ENCODE measurements at places on chromosomes 2 and 18.
A peak's percentile ranks its signal among the peaks of the same experiment; 100 is the strongest.

DNA sequence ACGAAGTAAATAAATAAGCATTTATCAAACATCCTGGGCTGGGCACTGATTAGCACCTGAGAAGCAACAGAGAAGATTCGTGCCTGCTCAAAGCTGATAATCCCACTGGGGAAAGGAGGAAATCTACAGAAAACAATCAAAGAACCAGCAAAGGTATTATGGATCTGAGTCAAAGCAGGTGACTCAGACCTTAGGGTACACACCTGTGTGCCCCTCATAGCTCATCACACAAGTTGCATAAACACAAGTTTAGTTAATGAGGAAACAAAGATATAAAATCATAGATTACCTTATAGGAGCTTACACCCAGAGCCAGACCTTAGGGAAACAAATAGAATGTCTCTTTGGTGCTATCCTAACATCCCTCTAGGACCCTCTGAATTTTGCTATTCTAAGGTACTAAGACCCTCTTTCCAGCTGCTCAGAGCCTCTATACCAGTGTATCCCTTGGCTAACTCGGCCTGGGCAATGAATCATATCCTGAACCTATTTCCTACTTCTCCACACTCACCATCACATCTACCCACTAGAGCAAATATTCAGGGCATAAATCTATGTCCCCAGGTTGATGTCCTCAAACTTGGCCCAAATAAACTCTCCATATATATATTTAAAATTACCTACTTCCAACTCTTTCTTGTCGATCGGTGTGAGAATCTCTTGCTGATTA, 19.3 kb upstream of the CTIF start:
- no peak for DNase-seq

DNA sequence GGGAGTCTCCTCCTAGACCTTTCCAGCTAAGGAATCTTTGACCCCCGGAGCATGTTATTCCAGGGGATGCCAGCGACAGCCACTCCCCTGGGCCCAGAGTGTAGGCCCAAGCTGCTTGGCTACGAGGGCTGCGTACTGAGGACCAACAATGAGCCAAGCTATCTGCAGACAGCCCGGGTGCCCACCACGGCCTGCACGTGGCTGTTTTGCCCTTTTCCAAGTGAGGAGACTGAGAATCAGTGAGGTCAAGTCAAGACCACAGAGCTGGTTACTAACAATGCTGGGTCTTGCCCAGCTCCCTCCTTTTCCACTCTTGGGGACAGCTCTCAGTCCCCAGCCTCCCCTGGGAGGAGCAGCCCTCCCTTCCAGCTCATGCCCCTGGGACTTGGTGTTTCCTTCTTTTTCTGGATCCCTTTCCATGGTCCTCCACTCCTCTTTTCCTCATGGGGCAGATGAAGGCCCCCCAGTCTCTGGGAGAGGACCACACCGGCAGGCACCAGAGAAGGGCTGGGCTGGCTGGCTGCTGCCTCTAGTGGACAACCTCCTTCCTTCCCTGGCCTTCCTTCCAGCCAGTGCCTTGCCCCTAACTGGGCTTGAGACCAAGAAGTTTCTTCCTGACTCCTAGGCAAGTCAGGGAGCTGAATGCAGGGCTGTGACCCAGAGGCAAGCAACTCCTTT, 550 bp upstream of the MALL start:
- DNase-seq = no peak

DNA sequence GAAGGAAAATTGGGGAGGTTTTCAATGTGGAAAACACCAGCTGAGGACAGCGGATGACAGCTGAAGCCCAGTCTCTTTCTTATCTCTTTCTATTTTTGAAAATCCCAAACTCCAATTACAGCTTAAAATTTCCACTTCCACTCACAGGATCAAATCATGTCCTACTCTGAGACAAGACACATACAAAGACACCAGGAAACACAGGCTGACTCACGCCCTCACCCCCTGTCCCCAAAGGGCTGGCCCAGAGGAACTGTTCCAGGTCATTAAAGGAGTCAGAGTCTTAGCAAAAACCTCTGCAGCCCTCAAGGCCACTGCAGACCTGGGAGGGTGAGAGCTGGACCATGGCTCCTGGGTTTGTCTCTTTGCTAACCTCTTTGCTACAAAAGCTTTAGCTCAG, 143.1 kb upstream of the CAPN13 start:
- DNase-seq = no peak

DNA sequence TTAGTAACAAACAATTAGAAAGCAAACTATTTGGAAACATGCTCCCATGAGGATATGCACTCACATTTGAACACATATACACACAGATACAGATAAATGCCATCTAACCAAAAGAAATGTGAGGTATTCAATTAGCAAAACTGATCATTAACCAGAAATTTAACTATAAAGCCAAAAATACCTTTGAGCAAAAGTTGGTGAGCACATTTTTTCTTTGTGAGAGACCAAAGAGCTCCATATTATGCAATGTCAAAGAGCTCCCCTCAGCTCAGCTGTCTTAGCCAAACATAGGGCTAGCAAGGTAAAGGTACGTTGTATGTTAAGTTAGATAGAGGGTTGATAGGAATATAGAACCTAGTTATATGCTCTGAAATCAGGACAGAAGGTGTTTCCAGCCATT, 43.8 kb downstream of the CYBRD1 start:
- DNase-seq = no peak

- no peak for DNase-seq
These were observed 78.6 kb upstream of the RPRM start for GRCh38 chr2:153557211-153557610.

DNA sequence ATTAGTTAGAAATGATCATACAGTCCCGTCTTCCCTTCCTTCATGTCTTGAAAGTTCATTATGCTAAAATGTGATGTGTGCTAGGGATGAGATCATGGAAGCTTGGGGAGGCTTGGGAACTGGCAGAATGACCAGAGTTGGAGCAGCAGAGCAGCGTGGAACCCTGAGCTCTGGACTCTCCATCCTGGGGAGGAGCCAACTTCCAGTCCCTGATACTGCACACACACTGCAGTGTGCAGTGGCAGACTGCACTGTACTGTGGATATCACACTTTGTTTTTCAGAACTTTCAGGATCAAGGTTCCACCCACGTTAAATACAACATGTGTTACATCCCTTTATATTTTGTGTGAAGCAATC, 27.3 kb upstream of the GREB1 start:
- no peak for DNase-seq

- DNase-seq = no peak
These were observed 34.2 kb downstream of the PMS1 start for GRCh38 chr2:189818249-189819038.

- DNase-seq = no peak
These were observed 30.2 kb upstream of the FAM124B start for GRCh38 chr2:224432003-224432579.

DNA sequence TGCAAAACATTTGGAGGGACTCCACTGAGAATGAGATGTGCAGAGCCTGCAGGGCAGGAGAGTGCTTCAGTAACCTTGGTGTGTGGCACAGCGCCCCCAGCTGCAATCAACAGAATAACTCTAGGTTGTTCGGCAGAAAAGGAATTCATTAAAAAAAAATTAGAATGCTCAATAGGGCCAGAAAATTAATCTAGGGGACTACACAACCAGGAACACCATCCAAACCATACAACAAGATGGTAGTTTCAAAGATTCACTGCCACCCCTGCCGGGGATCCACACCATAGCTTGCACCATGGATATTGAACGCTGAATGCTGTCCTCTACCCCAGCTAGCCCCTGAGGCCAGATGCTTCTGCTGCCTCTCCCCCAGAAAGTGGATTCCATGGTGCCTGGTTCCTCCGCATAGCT, 50.1 kb downstream of the THUMPD2 start:
- DNase-seq = no peak

- peak; percentile 2 for DNase-seq
These were observed 96.7 kb downstream of the PMAIP1 start for GRCh38 chr18:59996370-59996966.

GRCh38 chr2:144650907-144651306, 131.0 kb upstream of the ZEB2 start:
- no peak for DNase-seq

DNA sequence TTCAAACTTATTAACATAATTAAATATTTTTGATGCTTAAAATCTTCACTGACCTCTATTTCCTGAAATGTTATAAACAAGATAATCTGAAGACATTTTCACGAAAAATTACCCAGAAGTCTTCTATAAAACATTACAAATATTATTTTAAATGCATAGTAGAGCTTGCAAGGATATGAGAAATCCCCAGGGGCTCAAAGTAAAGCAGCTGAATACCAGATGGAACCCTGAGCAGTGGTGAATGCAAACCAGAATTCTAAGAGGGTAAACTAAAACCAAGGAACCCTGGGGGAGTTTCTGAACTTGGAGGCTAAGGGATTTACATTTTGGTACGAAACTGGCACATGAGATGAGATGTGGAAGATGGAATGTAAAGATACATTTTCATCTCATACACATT, 83.6 kb downstream of the FSHR start:
- DNase-seq = no peak

DNA sequence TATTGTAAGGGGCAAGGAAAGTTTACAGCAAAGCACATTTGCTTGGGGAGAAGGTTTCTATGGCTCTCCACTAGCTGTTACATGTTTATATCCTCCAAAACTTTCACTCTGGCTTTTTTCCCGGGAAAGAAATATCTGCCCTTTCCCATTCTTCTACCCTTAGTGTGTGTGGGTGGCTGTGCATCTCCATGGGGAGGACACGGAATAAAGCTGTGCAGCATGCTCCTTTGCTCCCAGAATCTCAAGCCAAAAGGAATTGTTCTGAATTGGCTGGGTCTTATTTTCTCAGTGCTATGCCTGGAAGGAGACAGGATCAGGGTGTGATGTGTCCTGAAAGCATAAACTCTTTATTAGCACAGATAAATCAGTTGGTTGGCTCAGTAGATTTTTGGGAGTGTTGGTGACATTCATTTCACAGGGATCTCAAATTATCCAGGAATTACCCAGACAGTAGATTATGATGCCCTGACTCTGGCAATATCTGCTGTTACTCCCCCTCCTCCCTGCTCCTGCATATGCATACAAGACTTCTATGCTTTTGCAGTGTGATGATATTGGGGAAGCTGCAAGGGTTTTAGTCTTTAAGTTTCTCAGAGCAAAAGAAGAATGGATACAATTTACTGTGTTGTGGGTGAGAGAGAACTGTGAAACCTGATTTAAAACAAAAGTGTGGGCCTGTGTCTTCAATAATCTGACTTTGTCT, 63.1 kb downstream of the PARD3B start:
- no peak for DNase-seq

DNA sequence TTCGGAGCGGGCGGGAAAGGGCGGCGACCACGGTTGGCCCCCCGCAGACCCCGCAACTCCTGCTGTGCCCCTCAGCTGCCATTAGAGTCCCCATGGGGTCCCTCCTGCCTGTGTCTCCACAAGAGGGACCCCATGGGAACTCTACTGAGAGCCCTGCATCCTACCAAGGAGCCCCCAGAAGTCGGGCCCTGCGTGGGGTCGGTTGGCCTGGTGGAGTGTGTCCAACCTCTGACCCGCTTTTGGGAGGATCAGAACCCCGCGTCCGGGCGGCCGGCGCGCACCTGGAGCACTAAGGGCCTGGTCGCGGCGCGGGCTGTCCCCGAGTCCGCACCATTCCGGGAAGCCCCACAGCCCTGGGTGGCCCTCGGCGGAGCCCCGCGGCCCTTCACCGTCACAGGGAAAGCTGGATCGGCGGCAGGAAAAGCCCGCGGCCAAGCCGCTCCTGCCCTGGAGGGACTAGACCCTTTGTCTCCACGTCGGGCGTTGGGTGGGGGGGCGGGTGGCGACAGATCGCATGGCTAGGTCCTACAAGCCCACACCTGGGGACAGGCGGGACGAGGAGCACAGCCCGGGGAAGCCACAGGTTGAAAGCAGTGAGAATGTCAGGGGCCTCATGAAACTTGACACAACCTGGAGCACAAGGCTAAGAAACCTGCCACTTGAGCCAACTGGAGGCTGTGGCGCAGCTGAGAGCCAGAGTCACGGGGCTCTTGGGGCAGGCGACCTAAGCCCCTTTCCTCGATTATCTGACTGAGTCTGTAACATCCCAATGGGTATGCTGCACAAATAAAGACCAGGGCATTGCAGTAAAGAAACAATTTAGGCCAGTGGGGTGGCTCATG, 11.2 kb upstream of the CXXC1 start:
- DNase-seq = no peak

DNA sequence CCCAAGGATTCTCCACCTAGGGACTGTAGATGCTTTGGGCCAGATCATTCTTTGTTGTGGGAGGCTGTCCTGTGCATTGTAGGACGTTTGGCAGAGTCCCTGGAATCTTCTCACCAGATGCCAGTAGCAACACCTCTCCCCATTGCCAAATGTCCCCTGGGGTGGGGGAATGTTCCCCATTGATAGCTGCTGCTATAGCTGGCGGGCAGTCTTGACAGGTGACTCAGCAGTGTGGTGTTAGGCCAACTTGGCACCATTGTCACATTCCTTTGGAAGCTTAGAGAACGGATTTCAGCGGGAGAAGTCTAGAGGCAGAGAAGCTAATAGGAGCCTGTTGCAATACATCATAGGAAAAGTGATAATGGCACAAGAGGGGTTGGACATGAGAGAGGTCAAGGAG, 495.7 kb upstream of the SMIM21 start:
- no peak for DNase-seq

DNA sequence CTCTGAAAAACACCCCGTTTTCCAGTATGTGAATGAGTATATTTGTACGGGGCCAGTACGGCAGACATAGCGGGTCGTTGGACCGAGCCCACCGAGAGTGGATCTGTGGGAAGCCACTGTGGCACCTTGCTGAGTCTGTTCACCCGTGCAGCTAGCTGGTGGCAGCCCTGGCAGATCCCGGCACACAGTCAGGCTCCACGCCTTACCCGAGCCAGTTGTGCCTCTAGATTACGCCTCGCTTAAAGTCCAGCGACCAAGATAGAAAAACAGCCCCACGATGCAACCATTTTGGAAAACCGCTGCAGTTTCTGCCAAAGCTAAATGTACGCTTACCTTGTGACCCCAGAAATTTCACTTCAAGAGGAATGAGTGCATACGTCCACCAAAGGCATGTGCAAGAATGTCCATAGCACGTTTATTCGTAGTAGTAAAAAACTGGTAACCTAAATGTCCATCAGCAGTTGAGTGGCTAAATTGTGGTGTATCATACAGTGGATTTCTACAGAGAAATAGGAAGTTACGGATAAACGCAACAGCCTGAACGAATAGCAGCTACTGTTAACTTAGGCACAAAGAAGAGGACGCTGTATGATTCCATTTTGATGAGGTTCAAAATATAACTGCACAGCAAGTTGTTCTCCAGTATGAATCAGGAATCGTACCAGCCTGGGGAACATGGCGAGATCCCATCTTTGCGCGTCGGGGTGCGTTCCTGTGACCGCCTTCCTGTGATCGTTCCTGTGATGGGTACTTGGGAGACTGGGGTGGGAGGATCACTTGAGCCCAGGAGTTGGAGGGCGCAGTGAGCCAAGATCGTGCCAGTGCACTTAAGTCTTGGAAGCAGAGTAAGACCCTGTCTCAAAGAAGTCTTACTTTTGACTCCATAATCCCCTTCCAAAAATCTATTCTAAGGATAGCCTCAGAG, 688 bp upstream of the WDR33 start:
- DNase-seq = no peak

- DNase-seq = no peak
These were observed 352.0 kb downstream of the TNS1 start for GRCh38 chr2:217650716-217651360.

GRCh38 chr2:129934044-129934822, 45.2 kb upstream of the RAB6C start:
- no peak for DNase-seq

Data from NCI-H187 (cell line).